ENCODE measurements at places on chromosomes 5 and 9.

GRCh38 chr9:17291766-17292165 is 156.9 kb downstream of the CNTLN start:
- no peak for DNase-seq

DNA sequence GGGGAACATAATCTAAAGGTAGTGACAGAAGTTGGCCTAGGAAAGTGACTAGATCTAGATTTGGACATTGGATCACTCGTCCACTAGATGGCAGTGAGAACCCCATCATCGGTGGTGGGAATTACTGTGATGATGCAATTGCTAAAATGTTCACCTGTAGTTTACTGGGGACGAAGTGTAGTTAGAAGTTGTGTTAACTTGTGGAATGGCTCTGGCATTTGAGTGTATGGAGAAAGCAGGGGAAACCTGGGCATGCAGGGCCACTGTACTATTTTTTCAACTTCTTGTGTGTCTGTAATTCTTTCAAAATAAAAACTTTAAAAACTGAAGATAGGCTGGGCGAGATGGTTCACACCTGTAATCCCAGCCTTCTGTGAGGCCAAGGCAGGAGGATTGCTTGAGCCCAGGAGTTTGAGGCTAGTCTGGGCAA is 75.5 kb downstream of the PHAX start:
- peak; percentile 85 for DNase-seq

GRCh38 chr9:134540276-134541096 is 101.1 kb upstream of the COL5A1 start:
- no peak for DNase-seq

- DNase-seq = no peak
Observed at GRCh38 chr9:12698986-12699385, 5.8 kb downstream of the TYRP1 start.

GRCh38 chr5:178488696-178489095 is 101.5 kb downstream of the COL23A1 start:
- DNase-seq = no peak

DNA sequence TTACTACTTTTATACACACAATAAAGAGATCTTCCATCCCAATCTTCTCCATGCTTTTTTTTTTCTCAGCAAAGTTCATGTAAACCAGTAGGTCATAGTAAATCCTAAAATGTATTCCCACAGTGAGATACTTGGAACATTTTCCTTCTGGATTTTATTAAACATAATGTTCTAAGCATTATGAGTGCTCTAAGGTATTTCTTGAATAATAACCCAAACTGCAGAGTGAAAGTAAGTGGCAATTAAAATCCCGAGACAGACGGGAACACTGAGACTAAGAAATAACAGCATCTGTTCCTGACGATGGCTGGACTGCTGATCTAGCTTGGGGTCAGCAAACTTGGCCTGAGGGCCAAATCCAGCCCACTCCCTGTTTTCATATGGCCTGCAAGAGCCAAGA is 359.8 kb downstream of the ARL15 start:
- DNase-seq = no peak

DNA sequence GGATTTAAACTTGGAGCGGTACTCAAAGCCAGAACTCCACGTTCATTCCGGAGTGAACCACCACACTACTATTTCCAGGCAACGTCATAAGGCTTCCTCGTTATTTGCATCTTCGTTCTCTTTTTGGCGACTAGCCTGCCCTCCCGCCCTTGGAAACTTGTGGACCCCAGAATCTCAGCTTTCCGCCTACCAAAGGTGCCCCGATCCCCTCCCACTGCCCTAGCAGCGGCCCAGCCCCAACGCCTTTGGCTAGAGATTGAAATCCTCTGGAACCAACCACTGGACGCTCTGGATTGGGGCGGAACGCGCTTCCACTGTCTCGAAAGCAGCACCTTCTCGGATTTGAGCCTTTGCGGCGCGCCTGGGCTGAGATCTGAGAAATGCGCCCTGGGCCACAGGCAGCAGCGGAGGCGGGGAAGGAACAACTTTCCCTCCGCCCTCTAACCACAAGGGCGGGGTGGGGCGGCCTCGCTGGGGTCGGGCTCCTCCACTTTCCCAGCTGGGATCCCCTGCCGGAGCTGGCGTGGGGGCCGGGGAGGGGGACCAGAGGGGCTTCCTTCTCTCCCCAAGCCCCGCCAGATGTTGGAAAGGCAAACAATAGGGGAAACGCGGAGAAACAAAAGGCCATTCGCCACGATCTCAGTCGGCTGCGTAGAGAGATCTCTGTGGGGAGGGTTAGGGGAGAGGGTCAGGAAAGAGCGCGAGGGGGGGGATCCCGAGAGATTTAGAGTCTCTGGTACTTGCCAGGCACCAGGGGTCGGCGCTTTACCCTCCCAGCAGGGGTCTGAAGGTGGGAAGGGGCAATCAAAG is 1.3 kb downstream of the MOB3B start:
- DNase-seq = no peak

DNA sequence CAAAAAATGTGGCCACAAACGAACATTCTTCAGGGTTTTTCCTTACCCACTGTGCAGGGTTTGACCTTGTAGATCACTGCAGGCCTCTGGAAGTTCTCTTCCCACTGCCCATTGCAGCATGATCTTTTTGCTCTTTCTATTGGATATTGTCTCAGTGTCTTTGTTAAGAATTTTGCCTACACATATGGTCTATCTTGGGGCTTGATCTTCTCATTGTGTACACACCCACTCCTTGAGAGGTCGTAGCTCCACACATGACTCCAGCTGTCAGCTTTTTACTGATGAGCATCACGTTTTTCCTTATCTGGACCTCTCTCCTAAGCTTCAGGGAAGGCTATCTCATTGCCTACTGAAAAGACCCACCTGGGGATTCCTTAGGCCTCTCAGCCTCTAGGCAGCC is 3.0 kb upstream of the GLRX start:
- DNase-seq = no peak

- DNase-seq = no peak
Observed at GRCh38 chr5:72920690-72921502, 34.9 kb upstream of the FCHO2 start.

GRCh38 chr9:136577941-136578625 is 32.2 kb upstream of the NOTCH1 start:
- DNase-seq = no peak

- DNase-seq = no peak
Observed at GRCh38 chr5:150816946-150817345, 29.4 kb upstream of the IRGM start.

DNA sequence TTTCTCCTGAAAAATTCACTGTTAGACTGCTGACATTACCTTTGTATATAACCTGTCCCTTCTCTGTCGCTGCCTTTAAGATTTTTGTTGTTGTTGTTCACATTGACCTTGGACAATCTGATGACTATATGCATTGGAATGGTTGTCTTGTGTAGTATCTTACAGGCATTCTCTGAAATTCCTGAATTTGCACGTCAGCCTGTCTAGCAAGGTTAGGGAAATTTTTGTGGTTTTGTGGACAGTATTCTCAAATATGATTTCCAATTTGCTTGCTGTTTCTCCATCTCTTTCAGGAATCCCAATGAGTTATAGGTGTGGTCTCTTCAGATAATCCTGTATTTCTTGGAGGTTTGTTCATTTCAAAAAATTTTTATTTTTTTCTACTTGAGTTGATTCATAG is 140.8 kb downstream of the PRR16 start:
- no peak for DNase-seq

DNA sequence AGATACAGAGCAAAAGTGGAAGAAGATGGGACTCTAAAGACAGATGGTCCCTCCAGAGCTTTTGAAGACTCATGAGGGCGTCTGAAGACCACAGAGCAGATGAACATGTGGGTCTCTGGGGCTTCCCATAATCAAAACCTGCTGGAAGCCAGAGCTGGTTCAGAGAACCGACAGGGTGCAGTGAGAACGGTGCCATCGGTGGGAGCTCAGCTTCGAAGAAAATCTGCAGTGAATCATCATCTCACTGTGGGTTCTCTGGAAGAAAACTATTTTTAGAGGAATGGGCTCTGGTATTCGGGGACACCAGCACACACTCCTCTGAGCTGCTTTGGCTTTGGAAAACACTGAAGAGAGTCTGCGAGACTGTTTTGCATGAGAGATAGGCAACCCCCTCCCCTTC is 222.4 kb upstream of the PANK3 start:
- no peak for DNase-seq

DNA sequence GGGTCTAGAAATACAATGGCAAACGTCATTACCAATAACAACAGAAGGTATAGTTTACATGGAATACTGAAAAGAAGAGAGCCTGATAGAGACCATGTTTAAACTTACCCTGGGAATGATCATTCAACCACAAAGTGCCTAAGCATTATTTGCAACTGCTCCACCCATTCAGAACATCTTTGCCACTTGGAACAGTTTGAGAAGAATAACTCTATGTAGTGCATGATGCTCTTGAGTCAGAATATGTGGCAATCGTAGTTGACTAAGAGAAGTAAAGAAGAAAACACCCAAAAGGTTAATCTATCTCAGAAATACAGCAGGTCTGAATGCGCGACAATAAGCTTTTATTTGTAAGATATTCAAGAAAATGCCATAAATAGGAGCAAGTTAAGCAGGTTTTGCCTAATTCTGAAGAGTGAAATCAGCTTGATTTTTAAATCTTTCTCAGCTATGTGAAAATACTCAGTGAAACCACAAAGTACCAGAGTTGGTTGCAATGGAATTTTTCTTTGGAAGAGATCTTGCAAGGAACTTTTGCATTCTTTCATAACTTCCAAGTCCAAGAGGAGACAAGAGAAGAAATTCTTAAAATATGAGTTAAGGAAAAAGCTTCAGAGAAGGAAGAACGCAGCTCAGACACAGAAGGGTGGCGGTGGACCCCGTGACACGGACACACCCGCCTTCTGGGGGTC is 64.3 kb downstream of the HABP4 start:
- no peak for DNase-seq

- DNase-seq = peak; percentile 58
Observed at GRCh38 chr5:32500181-32500580, 55.6 kb upstream of the ZFR start.

- DNase-seq = no peak
Observed at GRCh38 chr5:40628407-40628806, 51.3 kb upstream of the PTGER4 start.

DNA sequence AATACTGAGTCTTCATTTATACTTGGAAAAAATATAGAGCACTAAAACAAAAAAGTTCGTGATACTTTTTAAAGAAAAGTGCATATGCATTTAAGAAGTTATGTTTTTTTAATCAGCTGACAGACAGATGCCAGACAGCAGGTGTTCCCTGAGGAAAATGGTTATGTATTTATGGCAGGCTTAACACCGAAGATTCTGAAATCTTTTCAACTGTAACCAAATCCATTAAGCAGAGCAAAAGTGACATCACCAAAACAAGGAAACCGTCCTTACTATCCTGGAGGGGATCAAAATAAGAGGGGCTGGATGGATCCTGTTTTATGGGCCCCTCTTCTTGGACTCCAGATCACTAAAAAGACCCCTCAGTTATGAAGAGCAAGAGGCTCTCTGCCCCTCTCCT is 404.9 kb upstream of the ADAMTS16 start:
- DNase-seq = no peak

- DNase-seq = no peak
Observed at GRCh38 chr9:131910572-131910971, 169.1 kb downstream of the MED27 start.

GRCh38 chr9:69370430-69370829 is 45.4 kb downstream of the ENTREP1 start:
- DNase-seq = no peak

DNA sequence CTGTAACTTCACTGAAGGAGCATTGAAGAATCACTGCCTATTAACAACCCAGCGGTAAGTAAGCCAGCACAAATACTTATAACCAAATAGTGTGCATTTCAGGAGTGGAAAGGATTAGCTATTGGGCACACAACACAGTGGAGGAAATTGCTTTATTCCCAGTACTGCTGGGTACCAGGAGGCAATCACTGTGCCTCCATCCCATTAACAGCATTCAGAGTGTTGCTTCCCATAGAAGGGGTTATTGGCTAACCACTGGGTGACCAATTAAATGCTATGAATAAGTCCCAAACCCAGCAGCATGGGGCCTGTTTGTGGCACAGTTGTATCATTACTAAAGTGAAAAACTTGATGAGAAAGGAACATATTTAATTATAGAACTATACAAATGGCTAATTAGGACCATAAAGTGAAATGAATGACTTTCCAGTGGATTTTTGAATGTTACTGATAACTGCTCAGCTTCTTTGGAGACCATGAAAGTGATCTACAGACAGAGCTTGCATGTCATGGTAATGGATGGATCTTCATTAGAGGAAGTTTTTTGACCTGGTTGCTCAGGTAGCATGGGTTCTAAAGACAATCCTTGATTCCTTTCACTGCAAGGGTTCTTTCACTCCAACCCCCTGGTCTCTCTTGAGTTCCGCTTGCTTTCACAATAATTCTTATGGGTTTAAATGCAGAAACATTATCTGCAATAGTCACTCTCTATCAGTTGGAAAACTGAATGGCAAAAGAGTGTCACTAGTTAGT is 413.3 kb upstream of the RORB start:
- no peak for DNase-seq

DNA sequence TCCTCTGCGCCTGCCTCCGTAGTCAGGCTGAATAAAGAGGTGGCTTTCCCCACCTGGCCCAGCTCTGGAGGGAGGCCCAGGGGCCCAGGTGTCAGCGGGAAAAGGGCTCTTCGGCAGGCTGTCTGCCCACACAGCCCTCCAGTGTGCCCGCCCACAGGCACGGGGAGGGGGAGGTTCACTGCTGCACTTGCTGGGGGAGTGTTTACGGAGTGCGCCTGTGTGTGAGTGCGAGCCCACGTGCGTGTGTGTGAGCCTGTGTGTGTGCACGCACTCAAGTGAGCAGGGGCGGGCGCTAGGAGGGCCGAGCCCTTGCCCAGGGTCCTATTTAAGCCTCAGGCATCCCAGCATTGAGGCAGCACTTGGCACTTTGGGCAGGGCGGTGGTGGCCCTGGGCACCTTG is 10.9 kb downstream of the DNLZ start:
- DNase-seq = peak; percentile 71

GRCh38 chr5:122697191-122697590 is 77.7 kb upstream of the SNX2 start:
- no peak for DNase-seq

- no peak for DNase-seq
Observed at GRCh38 chr5:180849827-180850226, 11.2 kb downstream of the ZFP62 start.

GRCh38 chr9:131500939-131501541 is 1.7 kb upstream of the POMT1 start:
- no peak for DNase-seq

DNA sequence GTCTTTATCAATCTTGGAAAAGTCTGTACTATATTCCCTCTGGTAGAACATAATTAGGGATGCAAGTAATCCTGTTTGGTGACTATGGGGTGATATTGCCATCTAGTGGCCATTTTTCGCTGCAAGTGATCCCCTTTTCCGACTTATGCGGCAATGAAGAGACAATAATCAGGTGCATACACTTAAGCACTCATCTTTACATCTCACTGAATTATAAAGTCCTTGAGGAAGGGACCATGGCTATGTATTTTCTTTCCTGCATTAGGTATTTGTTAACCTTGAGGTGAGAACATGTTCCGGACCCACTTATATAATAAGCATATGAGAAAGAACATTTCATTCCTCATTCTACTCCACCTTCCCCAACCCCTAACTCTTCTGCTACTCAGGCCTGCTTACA is 19.6 kb upstream of the LIX1 start:
- peak; percentile 76 for DNase-seq

- DNase-seq = no peak
Observed at GRCh38 chr9:109976303-109976702, 196.3 kb downstream of the PALM2AKAP2 start.

Measured in Karpas-422 (cell line).